ENCODE measurements at places on chromosomes 13 and 19.

- no peak for DNase-seq
These were observed 171.2 kb upstream of the UBL3 start for GRCh38 chr13:30021611-30022010.

DNA sequence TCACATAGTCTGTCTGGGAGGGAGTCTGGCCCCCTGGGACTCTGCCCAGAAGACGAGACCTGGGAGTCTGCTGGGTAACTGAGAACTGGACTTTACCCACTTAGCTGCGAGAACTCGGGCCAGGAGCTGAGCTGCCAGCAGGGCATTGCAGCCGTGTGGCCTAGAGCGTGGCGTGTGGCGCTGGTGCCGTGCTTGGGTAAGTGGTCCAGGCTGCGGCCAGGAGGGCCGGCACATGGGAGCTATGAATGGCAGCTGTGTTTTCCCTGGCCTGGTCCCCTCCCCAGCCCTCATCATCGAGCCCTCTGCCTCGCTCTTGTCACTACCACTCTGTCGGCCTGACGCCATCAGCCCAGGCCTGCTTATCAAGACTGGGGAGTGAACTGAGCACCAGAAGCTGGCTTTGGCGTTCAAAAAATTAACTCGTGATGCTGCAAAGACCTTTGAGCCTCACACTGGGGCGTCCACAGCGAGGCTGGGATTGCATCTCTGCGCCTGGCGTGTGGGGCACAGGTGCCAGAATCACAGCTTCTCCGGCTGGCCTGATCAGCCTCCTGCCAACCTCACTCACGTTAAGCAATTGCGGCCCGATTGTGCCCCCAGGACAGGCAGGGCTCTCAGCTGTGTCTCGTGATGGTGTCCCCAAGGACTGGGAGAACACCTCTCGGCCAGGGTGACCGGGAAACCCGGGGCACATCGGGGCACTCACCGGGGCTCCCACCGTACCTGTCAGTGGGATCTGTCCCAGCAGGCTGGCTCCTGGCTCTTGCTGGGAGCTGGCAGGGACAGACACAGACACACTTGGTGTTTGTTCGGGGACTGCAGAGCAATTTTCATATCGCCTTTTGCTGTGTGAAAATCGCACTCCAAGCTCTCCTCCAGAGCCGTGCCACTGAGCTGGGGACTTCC, 85.9 kb downstream of the KDM4B start:
- DNase-seq: no peak

DNA sequence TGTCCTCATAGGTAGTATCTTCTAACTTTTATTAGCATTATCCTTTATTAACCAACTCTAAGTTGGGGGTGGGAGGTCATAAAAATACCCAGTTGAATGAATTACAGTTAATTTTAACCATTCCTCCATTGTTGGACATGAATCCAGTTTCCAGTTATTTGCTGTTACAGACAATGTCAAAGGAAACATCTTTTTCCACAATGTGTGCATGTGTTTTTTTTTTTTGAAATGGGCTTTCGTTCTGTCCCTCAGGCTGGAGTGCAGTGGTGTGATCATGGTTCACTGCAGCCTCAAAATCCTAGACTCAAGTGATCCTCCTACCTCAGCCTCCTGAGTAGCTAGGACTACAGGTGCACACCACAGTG, 32.0 kb downstream of the KLF5 start:
- DNase-seq: no peak

- peak; percentile 95 for DNase-seq
These were observed 232.1 kb downstream of the DIAPH3 start for GRCh38 chr13:59931621-59932020.

GRCh38 chr19:29265436-29265835, 52.5 kb upstream of the UQCRFS1 start:
- no peak for DNase-seq

GRCh38 chr19:53595510-53595867, 36.3 kb upstream of the DPRX start:
- no peak for DNase-seq

GRCh38 chr13:110162866-110163658, 143.9 kb downstream of the COL4A1 start:
- DNase-seq: no peak

DNA sequence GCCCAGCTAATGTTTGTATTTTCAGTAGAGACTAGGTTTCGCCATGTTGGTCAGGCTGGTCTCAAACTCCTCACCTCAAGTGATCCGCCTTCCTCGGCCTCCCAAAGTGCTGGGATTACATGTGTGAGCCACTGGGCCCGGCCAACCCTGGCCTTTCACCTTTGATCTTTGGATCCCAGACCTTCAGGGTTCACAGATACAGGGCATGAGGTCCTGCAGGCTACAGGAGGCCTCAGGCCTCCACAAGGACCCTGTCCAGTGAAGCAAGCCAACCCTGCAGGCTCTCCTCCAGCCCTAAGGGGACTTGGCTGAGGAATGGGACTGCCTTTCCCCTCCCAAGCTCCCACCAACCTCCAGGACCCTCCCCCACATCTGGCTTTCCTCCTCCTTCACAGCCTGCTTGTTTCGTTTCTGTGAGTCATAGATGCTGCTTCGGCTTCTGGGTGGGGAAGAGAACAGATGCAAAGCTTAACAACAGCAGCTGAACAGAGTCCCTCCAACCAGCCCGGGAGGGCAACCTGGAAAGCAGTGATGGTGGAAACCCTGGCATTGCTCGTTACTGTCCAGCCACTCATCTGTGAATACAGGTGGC, 11.8 kb downstream of the ARHGEF18 start:
- DNase-seq: no peak

- peak; percentile 11 for DNase-seq
These were observed 11.8 kb upstream of the SHD start for GRCh38 chr19:4267101-4267900.

DNA sequence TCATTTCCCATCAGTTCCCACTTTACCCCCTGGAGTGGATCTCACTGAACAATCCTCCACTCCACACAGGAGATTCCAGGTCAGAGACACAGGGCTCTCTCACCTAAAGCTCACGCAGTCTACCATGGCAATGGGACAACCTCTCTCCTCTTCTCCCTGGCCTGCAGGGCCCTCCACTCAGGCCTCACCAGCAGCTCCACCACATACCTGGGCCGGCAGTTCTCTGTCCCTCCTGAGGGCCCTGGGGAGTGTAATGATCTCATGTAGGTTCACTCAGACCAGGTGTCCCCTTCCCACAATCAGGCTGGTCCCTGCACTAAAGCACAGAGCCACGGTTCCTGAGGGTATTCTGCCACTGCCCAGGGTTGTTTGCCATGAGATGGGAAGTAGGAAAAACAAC, 15.6 kb downstream of the CEACAM3 start:
- DNase-seq: no peak

GRCh38 chr13:50831512-50831911, 12.0 kb downstream of the DLEU7 start:
- no peak for DNase-seq

DNA sequence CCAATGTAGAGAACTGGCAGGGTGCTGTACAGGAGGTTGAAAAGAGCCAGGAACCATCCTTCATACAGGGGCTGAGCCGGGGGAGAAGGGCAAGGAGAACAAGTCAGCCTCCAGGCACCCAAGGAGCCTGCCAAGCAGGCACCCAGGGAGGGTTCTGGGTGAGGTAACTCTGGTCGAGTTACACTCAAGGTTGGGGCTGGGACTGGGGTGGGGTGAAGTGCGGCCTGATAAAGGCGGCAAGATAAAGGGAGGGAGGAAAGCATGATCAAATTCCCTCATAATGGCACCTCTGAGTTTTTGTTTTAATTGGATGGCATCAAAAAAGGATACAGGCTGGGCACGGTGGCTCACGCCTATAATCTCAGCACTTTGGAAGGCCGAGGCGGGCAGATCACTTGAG, 25.0 kb downstream of the ATP8B3 start:
- no peak for DNase-seq
